ENCODE measurements at places on chromosomes 16 and 17. TPM values are rescaled to one million over a fixed set of nuclear protein-coding genes. Genes with fewer than 3 reads are reported as not detected.
A peak's percentile ranks its signal among the peaks of the same experiment; 100 is the strongest.

DNA sequence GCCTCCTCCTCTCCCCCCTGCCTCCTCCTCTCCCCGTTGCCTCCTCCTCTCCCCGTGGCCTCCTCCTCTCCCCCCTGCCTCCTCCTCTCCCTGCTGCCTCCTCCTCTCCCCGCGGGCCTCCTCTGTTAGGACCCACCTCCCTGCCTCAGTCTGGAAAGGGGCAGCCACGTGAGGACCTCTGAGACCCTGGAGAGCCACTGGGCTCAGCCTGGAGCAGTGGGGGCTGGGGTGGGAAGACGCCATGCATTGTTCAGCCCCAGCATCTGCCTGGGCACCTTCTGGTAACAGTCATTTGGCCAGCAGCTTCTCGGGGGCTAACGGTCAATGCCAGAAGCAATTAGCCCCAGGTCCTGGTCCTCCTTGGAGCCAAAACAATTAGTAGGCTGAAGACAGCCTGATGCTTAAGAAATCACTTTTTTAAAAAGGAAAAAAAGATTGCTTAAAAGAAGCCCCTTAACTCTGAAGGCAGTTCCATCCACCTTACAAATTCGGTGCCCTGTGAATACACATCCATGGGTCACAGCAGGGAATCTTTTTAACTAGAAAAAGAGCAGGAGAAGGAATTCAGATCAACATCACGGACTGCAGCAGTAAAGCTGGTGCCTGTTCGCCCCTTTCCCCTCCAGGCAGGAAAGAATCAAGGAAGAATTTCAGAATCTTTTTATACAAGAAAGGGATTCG lies 29.8 kb downstream of the NXN start:
- H3K4me3 ChIP-seq, result no peak overlapping the region
- H3K36me3 ChIP-seq, result no peaks in the 10 kb centered on the region
- DNase-seq, result no peak
- peak overlapping the region; percentile 74 for H3K27ac ChIP-seq
- H3K4me1 ChIP-seq, result peaks cover 38% of the 10 kb centered on the region

DNA sequence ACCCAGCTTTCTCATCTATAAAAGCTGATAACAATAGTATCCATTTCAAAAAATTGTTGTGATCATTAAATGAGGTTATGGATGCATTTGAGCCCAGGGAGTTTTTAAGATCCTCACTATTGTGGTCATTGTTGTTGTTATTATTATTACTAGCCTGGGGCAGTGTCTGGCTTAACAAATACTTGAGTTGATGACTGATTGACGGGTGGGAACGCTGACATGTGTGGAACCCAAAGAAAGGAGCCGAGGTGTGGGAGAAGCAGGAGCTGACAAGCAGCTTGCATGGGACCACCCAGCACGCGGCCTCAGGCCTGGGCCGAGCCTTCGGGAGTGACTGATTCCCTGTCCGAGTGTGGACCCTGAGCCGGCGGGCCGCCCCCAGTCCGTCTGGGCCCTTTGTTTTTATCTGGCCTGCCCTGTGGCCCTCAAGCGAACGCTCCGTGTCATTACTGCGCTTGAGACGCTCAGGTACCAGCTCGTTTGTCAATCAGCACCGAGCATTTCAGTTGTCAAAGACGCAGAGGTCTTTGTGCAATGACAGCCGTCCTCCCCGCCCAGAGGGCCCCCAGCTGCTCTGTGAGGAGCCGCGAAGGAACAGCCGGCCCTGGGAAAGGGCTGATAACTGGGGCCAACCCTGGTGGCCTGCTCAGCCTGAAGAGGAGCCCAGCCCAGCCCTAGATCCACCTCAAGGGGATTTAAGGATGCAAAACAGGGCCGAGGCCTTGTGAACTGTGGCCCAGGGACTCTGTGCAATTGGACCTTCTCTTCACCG lies 132.9 kb upstream of the FOXF1 start:
- H3K36me3 ChIP-seq, result no peaks in the 10 kb centered on the region
- no peaks in the 10 kb centered on the region for H3K4me1 ChIP-seq
- no peak overlapping the region for H3K4me3 ChIP-seq
- H3K27ac ChIP-seq, result no peak overlapping the region

The IL4R gene
- total RNA-seq, result 85.6 TPM

- no peak for DNase-seq
- no peak overlapping the region for H3K4me3 ChIP-seq
- H3K36me3 ChIP-seq, result no peaks in the 10 kb centered on the region
- peaks cover 15% of the 10 kb centered on the region for H3K4me1 ChIP-seq
Observed at GRCh38 chr17:58281511-58282011, 826 bp upstream of the MPO start.

DNA sequence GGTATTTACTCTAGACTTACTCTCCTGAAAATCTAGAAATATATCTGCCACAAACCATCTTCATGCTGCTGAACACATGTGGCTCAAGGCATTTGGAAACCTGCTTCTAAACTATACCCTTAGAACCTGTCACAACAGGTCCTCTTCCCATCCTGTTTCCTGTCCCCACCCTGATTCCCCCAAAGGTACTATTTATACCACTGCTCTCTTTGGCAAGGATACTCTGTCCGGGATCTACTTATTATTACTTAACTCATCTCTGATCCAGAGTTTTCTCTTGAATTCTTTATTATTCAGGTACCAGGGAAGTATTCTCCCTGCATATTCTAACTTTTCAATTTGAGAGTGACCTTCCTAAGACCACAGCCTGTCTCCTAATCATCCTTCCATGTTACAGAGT lies 33.4 kb downstream of the TRAF4 start:
- H3K4me1 ChIP-seq, result no peaks in the 10 kb centered on the region
- no peak overlapping the region for H3K4me3 ChIP-seq
- H3K27me3 ChIP-seq, result no peaks in the 10 kb centered on the region
- H3K36me3 ChIP-seq, result no peaks in the 10 kb centered on the region
- no peak for DNase-seq
- H3K27ac ChIP-seq, result no peak overlapping the region

- no peak overlapping the region for H3K4me3 ChIP-seq
- H3K27ac ChIP-seq, result no peak overlapping the region
- H3K36me3 ChIP-seq, result no peaks in the 10 kb centered on the region
- H3K4me1 ChIP-seq, result no peaks in the 10 kb centered on the region
Observed at GRCh38 chr16:23014592-23014991, 134.7 kb downstream of the USP31 start.

GRCh38 chr16:16945207-16945606 lies 525.6 kb downstream of the XYLT1 start:
- H3K27me3 ChIP-seq, result peaks cover 6% of the 10 kb centered on the region
- no peak overlapping the region for H3K27ac ChIP-seq
- no peak overlapping the region for H3K4me3 ChIP-seq
- no peaks in the 10 kb centered on the region for H3K4me1 ChIP-seq
- H3K36me3 ChIP-seq, result no peaks in the 10 kb centered on the region

DNA sequence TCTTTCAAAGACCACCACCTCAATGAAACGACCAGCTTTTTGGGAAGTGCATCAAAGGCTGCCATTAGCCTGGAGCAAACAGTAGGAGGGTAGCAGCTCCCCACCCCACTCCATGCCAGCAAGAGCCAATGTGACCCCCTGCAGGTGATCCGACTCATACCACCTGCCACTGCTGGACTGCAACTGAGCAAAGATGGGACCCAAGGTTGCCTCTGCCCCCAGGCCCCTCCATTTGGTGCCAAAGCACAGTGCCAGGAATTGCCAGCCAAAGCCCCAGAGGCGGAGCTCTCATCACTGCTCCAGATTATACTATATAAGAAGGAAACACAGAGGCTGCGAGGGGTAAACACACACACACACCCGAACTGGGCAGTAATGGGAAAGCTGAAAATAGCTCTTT lies 8.3 kb downstream of the PITPNM3 start:
- DNase-seq, result no peak
- peaks cover 9% of the 10 kb centered on the region for H3K36me3 ChIP-seq

GRCh38 chr17:61159221-61159814 lies 240.3 kb upstream of the TBX2 start:
- H3K36me3 ChIP-seq, result no peaks in the 10 kb centered on the region
- H3K27me3 ChIP-seq, result no peaks in the 10 kb centered on the region
- no peak for DNase-seq
- no peak overlapping the region for H3K27ac ChIP-seq
- H3K4me1 ChIP-seq, result no peaks in the 10 kb centered on the region
- no peak overlapping the region for H3K4me3 ChIP-seq

GRCh38 chr17:63760771-63761539 lies 12.4 kb downstream of the CCDC47 start:
- no peak overlapping the region for H3K4me3 ChIP-seq
- no peak overlapping the region for H3K27ac ChIP-seq
- H3K27me3 ChIP-seq, result no peaks in the 10 kb centered on the region
- no peaks in the 10 kb centered on the region for H3K4me1 ChIP-seq
- DNase-seq, result no peak
- H3K36me3 ChIP-seq, result peaks cover 33% of the 10 kb centered on the region

DNA sequence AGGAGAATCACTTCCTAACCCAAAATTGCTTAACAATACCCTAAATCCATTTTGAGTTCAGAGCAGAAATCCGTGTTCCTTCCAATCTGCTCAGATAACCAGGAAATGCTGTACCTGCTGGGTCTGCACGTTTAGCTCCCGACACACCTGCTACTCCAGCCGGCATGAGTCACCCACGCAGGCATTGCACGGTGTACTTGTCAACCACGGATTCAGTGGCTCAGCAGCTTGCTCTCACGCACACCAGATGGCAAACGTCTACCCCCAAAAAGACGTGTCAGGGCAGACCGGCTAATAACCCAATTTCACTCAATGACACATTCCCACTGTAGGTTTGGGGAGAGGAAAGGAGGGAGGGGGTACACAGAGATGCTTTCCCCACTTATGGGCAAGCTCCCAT lies 468.1 kb downstream of the SOX9 start:
- peaks cover 67% of the 10 kb centered on the region for H3K4me1 ChIP-seq
- H3K36me3 ChIP-seq, result no peaks in the 10 kb centered on the region
- H3K27me3 ChIP-seq, result no peaks in the 10 kb centered on the region
- DNase-seq, result no peak
- peak overlapping the region; percentile 71 for H3K27ac ChIP-seq

Measured in esophagus squamous epithelium (tissue), 5 donors.